ENCODE measurements at places on chromosomes 3 and 15. TPM values are rescaled to one million over a fixed set of nuclear protein-coding genes. Genes with fewer than 3 reads are reported as not detected.

Gene TEX55
- total RNA-seq = not detected

- no peak for DNase-seq
Measured at GRCh38 chr15:84151205-84151931, 84.2 kb upstream of the GOLGA6L4 start.

DNA sequence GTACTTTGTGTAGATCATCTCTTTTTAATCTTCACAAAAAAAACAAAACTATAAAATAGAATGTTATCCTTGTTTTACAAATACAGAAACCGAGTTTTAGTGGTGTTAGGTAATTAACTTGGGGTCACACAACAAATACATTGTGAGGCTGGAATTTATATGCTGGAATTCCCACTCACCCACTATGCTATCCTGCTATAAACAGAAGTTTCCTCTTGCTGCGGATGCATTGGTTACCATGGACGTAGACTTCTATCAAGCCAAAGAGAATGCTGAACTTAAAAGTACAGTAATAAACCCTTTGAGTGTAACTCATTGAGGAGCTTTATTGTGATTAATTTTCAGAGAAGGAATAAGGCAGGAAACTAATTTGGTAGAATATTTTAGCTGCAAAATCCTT is 9.2 kb downstream of the SNAP23 start:
- DNase-seq = no peak

DNA sequence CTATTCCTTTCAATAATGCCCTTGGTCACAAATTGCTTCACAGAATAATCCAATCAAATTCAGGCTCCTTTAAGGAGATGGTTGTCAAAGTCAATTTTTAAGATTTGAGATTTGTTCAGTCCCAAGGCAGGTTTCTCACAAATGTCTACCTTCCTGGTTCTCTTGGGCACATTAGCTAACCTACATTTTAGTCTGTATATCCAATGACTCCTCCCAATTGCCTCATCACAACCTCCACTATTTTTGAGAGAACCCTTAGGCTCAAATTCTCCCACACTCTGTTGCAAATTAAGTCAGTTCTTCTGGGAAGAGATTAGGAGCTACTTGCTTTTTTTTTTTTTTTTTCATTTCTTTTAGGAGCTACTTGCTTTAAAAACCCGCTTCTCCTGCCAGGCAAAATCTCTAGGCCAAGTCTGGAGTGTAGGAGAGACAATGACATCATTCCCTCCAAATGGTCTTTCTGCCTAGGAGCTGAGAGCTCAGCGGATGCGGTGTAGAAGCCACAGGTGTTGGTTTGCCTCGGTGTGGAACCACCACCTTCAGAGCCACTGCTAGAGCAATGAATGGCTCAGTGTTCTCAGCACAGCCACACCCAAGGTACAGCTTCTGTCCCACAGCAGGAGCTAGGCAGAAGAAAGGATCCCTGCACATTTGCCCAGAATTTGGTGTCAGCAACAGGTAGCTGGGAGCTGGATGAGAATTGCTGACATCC is 10.0 kb upstream of the INO80 start:
- DNase-seq = no peak

- DNase-seq = no peak
Measured at GRCh38 chr3:141853081-141853601, 23.3 kb upstream of the ATP1B3 start.

- DNase-seq = no peak
Measured at GRCh38 chr3:172711454-172711795, 558 bp upstream of the NCEH1 start.

Data from aorta (tissue), 5 donors.